Hypothalamus (tissue), 51 donors: ENCODE measurements at places on chromosomes 11 and 22.

GRCh38 chr11:89420981-89421380 is 70.2 kb downstream of the NOX4 start:
- no peak for DNase-seq

- DNase-seq = no peak
Observed at GRCh38 chr11:74754507-74755252, 6.0 kb downstream of the RNF169 start.

DNA sequence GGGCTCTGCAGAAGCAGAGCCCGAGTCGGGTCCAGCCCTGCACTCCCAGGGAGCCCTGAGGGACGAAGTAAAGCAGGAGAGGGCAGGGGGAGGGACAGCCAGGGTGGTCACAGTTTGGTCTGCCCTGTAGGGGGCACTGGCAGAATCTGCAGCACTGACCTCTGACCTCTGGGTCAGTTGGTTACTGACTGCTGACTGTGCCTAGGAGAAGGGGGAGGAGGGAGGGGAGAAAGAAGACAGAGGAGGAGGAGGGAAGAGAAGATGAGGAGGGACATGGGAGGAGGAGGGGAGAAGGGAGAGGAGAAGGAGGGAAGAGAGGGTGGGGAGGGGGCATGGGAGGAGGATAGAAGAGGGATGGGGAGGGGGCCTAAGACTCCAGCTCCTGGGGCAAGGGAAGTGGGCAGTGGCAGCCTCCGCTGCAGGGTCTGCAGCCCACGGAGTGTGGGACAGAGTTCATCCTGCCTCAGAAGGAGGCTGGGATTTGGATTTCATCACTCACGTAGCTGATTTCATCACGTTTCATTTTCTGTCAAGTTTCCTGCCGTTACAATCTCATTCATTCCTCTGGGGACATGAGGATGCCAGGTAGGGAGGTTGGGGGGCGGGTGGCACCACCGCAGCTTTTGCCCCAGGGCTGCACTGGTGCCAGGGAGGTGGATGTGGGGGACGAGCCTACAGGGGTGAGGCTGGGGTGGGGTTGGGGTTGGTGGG is 55.2 kb downstream of the FLRT1 start:
- no peak for DNase-seq

DNA sequence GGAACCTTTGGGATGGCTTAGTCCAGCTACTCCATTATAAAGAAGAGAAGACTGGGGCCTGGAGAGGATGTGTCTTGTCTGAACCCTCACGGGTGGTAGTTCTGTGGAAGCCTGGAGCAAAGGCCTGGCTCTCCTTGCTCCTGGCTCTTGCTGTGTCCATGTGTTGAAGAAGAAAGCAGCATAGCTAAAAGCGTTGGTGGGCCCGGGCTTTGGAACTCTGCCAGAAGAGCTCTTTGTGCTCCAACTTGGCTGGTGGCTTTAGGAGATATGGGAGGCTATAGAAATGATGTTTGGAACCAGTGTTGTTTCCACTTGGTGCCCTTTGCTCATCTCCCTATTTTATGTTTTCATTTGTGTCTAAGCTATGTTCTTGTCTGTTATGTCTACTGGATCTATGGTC is 131.1 kb downstream of the DBX1 start:
- no peak for DNase-seq

DNA sequence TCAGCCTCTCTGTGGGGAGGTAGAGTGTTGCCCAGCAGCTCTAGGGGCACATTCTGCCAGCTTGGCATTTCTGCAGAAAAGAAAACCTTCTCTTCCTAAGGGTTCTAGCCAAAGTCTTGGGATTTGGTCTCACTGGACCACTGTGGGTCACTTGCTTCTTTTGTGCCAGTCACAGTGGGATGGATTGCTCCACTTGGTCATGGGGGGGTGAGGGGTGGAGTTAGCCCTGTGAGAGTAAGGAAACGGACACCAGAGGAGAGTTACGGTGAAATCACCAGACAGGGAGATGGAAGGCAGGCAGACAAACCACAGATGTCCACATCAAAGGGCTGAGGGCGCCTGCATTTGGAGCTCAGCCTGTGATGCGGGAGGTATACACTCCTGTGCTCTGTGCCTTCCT is 10.8 kb downstream of the SGSM1 start:
- no peak for DNase-seq

DNA sequence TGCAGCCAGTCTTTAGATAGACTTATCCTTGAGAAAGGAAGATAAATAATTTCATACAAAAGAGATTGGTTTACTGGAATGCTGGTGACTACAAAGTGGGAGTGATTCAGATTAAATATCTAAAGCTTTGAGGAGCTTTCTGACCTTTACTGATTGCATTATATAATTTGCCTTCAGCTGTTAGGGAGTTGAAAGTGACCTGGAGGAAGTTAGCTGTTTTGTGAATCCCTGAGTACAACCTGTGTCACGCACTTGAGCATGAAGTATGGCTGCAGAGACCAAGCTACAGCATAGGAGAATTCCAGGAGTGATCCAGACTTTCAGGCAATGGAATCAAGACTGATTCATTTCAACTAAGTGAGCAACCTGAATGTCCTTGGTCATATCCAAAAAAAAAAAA is 1848.3 kb upstream of the RAG2 start:
- DNase-seq = no peak

- no peak for DNase-seq
Observed at GRCh38 chr11:68165601-68166000, 44.4 kb upstream of the CHKA start.

GRCh38 chr11:47408598-47409439 is 429 bp downstream of the SLC39A13 start:
- DNase-seq = peak; percentile 57

DNA sequence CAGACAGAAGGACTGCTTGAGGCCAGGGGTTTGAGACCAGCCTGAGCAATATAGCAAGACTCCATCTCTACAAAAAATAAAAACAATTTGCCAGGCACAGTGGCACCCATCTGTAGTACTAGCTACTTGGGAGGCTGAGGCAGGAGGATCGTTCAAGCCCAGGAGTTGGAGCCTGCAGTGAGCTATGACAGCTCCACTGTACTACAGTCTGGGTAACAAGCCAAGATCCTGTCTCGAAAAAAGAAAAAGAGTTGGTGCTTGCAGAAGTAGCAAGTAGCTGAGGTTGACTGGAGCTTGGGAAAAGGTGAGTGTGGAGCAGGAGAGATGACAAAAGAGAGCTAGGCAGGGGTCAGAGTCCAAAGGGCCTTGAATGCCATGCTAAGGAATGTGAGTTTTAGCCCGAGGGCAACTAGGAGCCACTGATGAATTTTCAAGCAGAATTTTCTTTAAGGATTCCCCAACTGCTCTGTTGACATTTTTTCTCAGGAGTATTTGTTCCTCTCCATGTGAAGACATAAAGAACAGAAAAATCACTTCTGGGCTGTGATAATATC is 3.1 kb downstream of the AP1B1 start:
- no peak for DNase-seq

DNA sequence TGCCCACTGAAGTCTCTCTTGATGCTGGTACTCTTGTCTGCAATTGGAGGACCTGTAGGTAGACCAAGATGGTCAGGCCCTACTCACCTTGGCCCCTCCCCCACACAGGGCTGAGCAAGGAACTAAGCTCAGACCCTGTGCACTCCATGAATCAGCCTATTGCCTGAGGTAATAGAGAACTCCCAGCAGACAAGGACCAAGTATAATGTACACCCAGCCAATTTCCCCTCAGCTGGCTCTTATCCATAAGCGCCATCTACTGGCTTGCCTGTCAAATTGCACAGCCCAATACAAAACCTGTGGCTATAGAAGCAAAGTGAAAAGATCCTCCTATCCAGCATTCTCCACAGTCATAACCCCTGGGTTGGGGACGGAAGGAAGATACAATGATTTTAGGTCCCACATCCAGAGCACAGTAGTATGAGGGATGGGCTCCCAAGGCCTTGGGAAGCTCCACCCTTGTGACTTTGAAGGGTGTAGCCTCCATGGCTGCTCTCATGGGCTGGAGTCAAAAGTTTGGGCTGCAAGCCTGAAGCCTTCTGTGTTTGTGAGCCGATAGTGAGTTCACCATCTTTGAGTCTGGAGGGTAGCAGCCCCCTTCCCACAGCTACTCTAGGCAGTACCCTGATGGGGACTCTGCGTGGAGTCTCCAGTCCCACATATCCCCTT is 56.0 kb downstream of the GLYATL2 start:
- DNase-seq = peak; percentile 11

DNA sequence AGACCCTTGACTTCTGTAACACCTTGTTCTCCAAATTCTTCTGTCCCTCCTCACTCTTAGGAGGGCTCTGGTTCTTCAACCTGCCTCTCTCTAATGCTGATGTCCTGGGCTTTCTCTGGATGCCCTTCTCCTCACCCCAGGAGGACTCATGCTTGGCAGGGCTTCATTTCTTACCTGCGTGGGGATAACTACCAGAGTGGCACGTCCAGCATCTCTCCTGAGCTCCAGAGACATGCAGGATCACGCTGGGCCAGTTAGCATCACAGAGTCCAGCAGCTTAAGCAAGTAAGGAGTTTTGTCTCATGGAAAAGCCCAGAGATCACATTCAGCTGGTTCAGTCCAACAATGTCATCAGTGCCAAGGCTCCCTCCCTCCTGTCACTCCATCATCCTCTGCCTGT is 36.4 kb downstream of the RTL6 start:
- no peak for DNase-seq

DNA sequence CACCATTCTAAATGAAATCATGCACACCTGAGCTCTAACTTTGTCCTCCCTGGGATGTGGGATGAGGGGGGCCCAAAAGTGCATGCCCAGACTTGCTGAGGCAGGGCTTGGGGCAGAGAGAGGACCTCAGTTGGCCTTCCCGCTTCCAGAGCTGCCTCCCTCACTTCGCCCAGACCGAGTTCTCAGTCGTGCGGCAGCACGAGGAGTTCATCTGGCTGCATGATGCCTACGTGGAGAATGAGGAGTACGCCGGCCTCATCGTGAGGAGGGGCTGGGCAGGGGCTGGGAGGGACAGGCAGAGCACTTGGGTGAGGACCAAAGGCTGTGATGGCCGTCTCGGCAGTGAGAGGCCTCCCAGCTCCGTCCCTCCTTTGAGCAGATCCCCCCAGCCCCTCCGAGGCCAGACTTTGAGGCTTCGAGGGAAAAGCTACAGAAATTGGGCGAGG is 8.2 kb downstream of the CFL1 start:
- DNase-seq = no peak

GRCh38 chr11:12832480-12833224 is 158.4 kb downstream of the TEAD1 start:
- no peak for DNase-seq

- DNase-seq = no peak
Observed at GRCh38 chr11:30631148-30631547, 45.0 kb upstream of the MPPED2 start.

- no peak for DNase-seq
Observed at GRCh38 chr11:72368339-72368738, 66.0 kb downstream of the CLPB start.

- no peak for DNase-seq
Observed at GRCh38 chr11:48001438-48002021, 21.2 kb downstream of the PTPRJ start.

- DNase-seq = no peak
Observed at GRCh38 chr11:44258190-44258489, 51.8 kb downstream of the ALX4 start.

GRCh38 chr11:28729339-28729738 is 621.2 kb downstream of the METTL15 start:
- no peak for DNase-seq

- no peak for DNase-seq
Observed at GRCh38 chr11:13104619-13105236, 95.6 kb downstream of the RASSF10 start.

- DNase-seq = no peak
Observed at GRCh38 chr11:22733475-22734248, 67.3 kb downstream of the GAS2 start.

- DNase-seq = no peak
Observed at GRCh38 chr11:99349151-99349673, 328.5 kb downstream of the CNTN5 start.

GRCh38 chr22:47686594-47687345 is 924.3 kb downstream of the TBC1D22A start:
- no peak for DNase-seq

GRCh38 chr11:68968306-68969250 is 12.2 kb downstream of the MRGPRD start:
- DNase-seq = no peak

DNA sequence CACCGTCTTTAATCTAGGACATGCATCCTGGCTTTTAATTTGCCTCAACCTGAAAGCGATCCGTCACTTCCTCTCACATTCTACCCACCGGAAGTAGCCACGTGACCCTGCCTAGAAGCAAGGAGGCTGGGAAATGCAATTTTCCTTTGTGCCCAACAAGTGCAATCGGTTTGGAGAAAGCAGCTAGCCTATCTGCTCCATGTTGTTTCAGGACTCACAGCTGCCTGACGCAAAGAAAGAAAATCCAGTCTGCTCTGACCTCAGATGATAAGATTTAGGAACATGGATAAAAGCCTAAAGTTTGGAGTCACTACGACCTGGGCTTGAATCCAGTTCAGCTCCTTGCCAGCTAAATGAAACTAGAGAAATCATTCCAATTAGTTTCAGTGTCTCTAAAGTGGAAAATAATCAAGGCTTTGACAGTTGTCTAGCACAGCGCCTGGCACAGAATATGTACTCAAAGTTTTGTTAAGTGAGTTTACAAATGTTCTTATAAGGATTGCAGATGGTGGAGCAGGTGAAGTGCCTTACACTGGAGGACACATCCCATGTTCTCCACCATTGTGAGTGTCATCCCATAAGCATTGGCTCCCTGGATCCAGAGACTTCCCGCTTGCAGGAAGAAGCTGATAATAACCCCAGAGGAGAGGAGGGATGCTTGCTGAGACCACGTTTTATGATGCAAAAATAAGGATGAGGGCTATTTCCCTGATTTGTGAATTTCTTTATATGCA is 553.7 kb downstream of the MN1 start:
- no peak for DNase-seq

GRCh38 chr11:113404859-113405430 is 17.4 kb downstream of the ANKK1 start:
- no peak for DNase-seq

GRCh38 chr11:125091877-125092664 is 19.4 kb downstream of the TMEM218 start:
- no peak for DNase-seq

GRCh38 chr22:44648821-44649565 is 53.0 kb upstream of the PRR5 start:
- DNase-seq = no peak
